WERI-Rb-1 (cell line): ENCODE measurements at places on chromosomes 5 and 9.

DNA sequence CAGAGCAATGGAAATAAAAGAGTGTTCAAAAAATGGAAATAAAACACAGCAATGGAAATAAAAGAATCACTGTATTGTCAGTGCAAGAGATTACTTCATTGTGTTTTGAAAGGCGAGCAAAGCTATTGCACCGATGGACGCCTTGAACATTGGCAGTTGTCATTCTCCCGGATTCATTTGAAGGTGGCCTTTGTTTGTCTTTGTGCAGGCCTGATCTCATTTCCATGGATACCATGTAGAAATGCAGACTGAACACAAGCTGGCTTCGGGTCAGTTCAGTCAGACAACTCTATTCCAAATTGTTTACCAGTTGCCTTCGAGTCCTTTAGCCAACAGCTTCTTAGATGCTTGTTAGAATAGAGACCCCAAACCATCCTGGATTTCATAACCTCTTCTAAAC, 8.3 kb downstream of the ITGA2 start:
- DNase-seq = no peak

DNA sequence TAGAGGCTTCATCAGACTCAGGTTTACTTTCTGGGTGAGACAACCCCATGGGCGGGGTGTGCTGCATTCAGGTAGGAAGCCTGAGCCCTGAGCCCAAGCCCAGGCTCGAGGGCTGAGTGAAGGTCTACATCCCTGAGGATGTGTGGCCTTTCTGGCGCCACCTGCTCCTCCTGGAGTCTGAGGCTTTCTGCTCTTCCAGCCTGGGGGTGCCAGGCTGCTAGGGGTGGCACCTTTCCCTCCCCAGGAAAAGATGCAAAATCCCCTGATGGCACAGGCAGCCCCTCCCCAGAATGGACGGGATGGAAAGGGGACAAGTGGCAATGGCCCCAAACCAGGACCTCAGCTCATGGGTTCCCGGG, 44.4 kb upstream of the PRRC2B start:
- DNase-seq = no peak

DNA sequence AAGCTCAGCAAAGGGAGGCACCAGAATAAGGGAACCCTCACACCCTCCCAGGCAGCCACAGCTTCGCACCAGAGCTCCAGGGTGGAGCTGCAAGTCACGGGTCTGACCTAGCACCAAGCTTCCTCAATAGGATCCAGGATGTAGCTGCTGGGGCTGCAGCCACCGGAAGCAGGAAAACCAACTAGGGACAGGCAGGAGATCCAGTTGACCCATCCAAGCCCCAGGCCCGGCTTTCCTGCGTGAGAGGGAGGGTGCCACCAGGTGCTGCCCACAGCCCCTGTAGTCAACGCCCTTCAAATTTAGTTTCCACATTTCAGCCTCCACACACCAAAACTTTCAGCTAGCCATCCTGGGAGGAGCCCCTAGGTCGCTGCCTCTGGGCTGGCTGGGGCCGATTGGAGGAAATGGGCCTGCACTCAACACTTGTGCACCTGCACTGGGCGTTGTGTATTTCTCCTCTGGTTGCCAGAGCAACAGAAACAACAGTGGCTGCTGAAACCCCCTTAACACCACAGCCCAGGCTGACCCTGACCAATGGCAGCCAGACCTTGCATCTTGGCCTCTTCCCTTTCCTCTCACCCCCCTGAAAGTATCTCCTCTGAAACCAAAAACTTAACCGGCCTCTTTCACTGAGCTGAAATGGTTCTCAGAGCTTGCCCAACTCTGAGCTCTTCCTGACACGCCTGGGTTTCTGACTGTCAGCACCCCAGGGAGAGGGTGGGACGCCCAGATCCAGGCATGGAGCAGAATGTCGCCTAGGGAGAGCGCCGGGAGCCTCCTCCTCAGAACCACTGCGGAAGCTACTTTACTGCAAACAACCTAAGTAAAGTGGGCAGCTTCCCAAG, 226.5 kb upstream of the MAP3K1 start:
- DNase-seq = no peak

- DNase-seq = no peak
Measured at GRCh38 chr5:147750065-147750464, 32.5 kb downstream of the JAKMIP2 start.

GRCh38 chr5:178201927-178202235, 2.5 kb upstream of the HNRNPAB start:
- DNase-seq = no peak

GRCh38 chr5:169757016-169757415, 119.9 kb downstream of the DOCK2 start:
- DNase-seq = no peak

DNA sequence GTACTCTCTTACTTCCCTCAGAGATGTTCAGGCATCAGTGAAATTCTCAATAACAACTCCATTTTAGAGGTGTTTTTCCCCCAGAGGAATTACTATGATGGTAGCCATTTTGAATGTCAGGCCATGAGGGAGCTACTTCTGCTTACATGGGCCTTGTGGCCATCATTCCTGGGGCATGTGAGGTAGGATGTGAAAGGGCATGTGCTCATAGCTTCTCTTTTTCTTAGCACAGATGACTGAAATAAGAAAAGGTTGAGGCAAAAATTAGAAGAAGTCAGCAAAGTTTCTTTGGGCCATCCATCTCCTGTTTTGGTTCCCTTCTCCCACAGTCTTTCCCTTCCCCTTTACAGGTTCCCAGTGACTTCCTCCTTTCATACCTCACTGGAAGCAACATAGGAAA, 68.8 kb downstream of the FEM1C start:
- DNase-seq = no peak
